ENCODE measurements at places on chromosomes 5 and 9. TPM values are rescaled to one million over a fixed set of nuclear protein-coding genes. Genes with fewer than 3 reads are reported as not detected.

DNA sequence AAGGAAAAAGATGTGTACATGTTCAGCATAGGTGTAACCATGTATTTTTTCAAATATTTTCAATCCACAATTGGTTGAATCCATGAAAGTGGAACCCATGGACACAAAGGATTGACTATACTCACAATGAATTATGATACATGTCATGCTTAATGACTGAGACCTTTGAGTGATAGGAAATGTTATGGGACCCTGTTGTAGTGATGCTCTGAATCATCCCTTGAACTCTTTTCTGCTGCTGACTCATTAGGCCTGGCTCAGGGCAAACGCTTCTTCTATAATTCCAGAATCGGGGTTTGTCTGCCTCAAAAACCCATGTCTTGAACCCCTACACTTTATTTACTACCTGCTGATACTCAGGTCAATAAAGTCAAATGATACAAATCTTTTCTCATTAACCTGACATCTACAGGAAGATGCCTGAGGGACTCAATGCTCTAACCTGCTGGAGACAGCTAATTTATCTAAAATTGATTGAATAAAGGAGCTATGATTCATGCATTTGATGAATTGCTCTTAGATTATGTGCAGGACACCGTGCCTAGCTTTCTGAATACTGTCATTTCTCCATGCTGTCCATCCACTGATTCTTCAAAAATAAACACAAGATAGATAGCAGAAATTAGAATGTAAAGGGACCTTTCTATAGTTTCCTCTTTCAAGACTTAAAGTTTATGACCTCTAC lies 260.1 kb downstream of the PRELID2 start:
- DNase-seq = no peak

DNA sequence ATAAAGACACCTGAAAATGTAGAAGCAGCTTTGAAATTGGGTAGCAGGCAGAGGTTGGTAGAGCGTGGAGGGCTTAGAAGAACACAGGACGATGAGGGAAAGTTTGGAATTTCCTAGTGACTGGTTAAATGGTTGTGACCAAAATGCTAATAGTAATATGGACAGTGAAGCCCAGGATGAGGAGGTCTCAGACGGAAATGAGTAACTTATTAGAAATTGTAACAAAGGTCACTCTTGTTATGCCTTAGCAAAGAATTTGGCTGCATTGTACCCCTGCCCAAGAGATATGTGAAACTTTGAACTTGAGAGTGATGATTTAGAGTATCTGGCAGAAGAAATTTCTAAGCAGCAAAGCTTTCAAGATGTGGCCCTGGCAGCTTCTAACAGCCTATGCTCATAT lies 382.5 kb downstream of the KCNN2 start:
- no peak for DNase-seq

DNA sequence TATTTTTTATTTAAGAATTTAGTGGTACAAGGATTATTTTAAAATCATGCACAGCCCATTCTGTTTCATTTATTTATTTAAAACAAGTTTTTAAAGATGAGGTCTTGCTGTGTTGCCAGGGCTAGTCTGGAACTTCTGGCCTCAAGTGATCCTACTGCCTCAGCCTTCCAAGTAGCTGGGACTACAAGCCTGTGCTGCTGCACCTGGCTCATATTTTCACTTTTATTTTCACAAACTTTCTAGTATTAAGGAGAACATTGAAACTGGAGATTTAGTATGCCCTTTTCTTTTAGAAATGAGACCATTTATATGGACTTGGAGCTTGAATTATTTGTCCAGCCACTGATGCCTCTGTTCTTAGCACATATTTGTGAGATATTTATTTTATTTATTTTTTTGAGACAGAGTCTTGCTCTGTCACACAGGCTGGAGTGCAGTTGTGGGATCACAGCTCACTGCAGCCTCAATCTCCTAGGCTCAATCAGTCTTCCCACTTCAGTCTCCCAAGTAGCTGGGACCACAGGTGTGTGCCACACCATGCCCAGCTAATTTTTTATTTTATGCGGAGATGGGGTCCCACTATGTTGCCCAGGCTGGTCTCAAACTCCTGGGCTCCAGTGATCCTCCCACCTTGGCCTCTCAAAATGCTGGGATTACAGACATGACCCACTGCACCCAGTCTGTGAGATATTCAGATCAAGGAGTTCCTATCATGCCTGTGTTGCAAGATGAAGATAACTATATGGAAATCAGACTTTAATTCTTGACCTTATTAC lies 7.4 kb downstream of the DMXL1 start:
- no peak for DNase-seq

DNA sequence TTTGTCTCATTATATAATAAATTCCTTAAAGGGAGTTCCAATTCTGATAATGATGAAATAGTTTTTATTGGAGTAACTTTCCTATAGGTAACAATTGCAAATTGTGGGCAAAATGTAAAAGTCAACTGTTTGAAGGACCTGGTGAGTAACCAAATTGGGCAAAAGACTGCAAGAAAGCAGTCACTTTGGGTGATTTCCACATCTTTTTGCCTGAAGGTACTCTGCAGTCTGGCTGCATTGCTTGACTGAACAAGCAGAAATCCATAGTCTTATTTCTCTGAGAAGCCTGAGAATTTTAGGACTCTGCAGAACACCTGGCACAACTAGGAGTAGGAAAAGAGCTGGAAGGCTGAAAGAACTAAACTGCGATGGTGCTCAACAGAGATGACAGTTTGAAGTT lies 114.9 kb downstream of the HOMER1 start:
- DNase-seq = no peak

GRCh38 chr5:155735388-155735787 lies 591.6 kb upstream of the SGCD start:
- no peak for DNase-seq

DNA sequence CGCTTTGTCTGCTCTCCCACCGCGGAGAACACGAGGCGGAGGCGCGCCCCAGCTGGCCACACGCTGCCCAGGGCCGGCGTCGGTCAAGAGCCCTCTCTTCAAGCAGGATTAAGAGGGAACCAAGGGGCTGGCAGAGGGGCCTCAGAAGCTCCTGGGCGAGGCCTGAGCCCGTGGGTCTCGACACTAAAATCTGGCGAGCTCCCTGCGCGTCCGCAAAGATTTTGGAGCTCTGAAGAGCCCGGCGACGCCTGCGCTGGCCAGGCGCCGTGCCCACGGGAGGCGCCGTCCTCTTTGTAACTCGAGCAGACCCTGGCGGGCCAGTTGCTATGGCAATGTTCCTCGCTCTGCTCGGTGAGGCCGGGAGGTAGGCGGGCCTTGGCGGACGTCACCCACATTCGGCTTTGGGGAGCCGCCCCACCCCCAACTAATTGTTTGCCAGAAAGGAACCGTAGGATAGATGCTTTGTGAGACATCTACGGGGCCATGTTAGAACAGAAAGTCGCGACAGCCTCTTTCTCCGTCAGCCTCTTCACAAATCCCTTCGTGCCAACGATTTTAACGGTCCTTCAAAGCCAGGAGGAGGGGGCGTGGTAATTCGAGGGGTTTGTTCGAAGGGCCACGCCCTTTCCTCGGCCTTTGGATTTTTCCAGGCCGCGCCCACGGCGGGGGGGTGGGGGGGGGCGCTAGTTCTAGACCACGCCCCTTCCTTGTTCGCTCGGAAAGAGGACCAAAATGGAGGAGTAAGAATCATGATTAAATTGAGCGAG lies 714 bp upstream of the CNOT8 start:
- peak; percentile 82 for DNase-seq

GRCh38 chr9:134552349-134552990 lies 89.1 kb upstream of the COL5A1 start:
- DNase-seq = no peak

Gene EFNA5
- not detected for total RNA-seq

Data from activated naive CD4-positive, alpha-beta T cell treated with anti-CD3 and anti-CD28 coated beads, Interleukin-2, amount 50 U/mL, for 72 hours (primary cell).